ENCODE measurements at places on chromosomes 7 and 10.

DNA sequence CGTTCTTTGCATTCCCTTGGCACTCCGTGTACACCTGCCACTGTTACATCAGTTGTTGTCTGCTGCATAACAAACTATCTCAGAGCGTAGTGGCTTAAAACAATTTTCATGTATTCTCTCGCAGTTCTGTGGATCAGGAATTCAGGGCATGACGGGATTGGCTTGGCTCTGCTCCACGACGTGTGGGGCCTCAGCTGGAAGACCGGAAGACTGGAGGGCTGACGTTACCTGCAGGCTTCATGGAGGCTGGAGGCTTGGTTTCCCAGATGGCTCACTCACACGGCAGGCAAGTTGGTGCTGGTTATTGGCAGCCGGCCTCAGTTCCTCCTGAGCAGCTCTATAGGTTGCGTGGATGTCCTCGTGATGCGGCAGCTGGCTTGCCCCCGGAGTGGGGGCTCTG lies 25.5 kb downstream of the NYAP1 start:
- no peak for DNase-seq

DNA sequence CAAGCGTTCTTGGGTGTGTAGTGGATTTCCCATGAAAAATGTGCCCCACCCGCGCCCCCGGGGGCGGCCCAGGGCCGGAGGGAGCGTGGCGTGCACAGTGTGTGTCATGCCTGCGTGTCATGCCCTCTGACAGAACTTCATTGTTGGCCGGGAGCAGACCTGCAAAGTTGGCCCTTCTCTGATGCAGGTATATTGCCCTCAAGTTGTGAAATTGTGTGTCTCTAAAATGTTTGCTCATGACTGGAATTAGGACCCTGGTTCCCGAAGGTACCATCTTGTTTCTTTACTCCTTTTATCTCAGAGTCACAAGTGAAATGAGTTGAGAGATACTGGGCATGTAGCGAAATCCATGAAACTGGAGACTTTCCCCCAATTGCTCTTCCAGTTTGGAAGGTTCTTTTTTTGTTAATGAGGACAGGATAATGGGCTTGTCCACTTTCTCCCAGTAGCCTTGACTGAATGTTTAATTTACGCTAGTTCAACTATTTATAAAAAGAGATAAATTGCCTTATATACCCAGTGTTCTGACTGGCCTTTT lies 26.2 kb downstream of the ADK start:
- no peak for DNase-seq

DNA sequence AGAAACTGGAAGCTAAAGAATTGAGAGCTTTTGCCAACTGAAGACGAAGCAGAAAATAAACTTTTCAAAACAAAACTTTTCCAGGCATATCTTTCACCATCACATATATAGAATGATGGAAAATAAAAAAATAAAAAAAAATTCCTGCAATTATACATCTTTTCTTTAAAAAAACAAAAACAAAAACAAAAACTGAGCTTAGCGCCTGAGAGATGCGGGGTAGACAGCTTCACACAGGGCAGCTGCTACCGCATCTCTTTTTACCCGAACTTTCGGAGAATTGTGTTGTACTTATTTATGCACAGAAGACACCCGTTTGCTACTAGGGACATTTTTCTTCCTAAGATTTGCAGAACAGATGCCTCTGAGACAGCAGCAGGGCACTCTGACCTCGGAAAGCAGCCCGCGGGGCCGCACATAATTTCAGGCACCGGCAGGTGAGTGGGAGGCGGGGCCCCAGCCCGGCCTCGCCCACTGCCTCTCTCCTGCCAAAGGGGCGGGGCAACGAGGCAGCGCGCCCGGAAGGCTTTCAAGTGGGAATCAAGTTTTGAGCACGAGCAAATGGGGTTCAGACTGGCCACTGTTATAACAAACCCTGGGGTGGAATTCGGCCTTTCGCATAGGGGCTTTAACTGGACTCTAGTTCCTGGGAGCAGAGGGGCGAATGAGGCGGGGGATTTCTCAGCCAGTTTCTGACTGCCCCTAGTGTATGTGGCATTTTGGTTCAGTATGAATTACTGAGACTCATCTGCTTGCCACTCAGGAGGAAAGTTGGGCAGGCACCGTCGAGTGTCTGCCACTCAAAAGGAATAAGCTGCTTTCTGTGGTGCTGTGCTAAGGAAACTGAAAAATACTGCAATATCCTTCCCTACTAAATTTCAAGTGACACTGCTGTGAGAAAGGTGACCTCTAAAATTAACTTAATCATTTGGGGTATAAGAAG lies 18.5 kb upstream of the FAM133B start:
- DNase-seq = peak; percentile 16

GRCh38 chr7:1330801-1331425 lies 98.2 kb downstream of the UNCX start:
- DNase-seq = no peak

DNA sequence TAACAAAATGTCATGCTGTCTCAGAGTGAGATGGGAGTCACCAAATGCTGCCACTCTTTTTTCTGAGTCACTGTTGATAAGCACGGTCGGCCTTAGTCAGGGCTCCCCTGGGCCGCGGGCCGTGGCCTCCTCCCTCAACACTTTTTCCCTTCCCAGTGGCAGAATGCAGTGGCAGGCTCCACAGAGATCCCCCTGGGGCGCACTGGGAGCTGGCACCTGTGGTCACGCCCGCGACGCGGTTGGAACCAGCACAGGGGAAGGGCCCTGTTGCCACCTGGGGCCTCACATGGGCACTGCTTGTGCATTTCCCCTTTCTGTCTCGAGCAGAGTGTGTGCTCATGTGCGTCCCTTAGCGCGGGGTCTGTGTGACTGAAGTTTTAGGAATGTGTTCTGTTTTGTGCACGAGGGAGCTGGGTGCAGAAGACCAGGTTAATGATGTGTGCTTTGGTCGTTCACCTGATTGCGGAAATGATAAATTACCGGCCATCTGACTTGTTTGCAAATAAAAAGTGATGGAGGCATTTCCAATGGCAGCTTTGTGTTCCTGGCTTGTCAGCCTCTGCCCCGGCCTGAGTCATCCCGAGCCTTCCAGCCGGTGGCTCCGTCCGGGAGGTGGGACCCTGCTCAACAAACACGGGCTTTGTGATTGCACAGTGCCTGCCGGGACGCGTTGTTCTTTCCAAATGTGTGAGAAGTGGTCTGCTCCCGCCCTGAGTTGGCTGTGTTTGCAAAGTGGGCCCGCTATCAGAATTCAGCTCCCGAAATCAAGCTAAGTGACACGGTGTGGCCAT lies 100.7 kb downstream of the NKX6-2 start:
- peak; percentile 40 for DNase-seq

Measured in neural crest cell (in vitro differentiated cells).